ENCODE measurements at places on chromosomes 7 and 10.

GRCh38 chr10:11180228-11180627 is 162.6 kb downstream of the CELF2 start:
- DNase-seq: no peak

GRCh38 chr10:6348096-6348874 is 145.6 kb downstream of the PFKFB3 start:
- no peak for DNase-seq

DNA sequence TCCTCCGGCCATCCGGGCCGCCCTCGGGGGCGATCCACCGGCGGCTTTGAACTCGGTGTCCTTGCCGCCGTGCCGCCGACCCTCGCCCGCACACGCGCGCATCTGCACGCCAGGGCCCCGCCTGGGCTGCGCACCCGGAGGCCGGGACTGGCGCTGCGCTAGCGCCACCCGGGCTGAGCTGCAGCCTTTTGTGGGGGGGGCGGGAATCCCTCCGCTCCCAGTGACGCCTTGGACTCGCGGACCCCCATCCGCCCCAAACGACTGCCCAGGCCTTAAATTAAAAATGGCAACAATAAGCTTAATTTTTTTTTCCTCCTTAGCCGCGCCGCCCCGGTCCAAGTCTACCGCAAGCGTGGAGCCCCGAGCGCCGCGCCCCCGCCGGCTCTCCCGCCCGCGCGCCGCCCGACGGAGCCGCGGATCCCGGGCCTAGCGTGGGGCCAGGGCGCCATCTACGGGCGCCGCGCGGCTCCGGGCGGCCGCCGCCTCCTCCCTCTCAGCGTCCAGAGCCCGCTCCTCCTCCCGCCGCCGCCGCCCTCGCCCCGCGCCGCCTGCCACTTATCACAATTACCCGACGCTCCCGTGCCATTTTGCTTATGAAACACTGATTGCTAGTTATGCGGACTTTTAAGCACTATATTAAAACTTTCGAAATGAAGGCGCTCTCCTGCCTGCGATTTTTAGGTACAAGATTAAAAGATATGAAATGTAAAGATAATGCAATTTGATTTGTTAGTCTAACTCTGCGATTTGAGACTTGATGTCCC is 7.5 kb upstream of the EBF3 start:
- DNase-seq: peak; percentile 63

DNA sequence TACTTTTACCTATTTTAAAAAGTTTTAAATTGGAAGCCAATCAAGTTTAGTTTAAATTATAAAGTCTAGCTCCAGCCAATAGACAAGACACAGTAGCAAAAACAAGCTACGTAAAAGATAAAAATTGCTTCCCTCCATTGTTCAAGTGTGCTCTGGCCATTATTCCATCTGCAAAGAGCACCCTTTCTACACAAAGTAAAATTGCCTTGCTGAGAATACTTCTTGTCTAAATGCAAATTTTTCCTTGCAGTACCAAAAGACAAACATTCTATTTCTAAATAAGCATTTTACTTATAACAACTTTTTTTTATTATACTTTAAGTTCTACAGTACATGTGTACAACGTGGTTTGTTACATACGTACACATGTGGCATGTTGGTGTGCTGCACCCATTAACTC is 75.9 kb upstream of the ZNF746 start:
- DNase-seq: no peak

DNA sequence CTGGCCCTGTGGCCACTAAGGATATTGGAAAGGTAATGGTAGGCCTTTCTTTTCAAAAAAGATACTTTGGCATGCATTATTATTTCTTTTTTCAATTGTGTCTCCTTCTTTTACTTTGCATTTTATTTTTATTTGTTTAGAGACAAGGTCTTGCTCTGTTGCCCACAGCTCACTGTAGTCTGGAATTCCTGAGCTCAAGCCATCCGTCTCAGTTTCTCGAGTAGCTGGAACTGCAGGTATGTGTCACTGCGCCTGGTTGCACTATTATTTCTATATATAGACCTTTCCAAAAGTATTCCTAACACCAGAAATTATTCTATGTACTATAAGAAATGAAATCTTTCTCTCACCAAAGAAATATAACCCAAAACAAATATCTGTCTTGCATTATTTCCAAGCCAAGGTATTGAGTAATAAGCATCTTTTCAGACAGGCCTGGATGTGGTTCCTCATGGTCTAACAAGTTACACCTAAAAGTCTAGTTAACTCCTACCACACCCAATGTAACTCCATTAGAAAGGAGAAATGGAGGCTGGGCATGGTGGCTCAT is 500.8 kb upstream of the ANKRD30A start:
- DNase-seq: no peak

- DNase-seq: no peak
Measured at GRCh38 chr7:46710927-46711326, 789.9 kb upstream of the IGFBP3 start.

DNA sequence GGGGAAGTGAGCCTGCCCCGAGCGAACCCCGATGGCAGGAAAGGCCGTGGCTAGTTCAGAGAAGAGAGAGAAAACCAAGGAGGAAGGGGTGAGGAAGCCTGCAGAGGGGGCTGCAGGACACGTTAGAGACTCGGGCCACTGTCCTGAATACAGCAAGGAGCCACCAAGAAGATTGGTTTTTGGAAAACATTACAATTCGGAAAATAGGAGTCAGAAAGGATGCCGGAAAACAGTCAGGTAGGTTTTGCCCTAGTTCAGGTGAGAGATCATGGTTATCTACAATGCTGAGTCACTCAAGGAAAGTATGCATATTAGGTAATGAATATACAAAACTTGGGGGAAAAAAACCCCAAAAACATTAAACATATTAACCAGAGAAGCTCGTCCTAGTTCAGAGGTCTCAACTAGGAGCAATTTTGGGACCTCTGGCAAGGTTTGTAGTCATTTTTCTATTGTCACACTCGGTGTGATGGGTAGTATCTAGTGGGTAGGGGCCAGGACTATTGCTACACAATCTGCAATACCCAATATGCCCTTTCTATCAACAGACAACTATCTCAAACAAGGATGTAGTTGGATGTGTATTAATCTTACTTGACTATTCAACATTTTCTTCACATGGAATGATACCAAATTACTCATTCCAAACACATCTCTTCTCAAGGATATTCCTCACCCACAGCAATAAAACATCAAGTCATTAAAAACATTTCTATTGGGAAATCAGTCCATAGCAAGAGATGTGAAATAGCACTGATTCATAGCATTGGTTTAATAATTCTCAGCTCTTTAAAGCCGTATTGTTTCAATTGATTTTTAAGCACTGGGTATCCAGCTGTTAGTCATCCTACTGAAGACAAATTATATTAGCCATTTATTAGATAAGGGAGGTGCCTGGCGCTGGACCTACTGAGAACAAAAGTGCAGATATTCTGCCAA is 74.4 kb upstream of the RSU1 start:
- peak; percentile 27 for DNase-seq

DNA sequence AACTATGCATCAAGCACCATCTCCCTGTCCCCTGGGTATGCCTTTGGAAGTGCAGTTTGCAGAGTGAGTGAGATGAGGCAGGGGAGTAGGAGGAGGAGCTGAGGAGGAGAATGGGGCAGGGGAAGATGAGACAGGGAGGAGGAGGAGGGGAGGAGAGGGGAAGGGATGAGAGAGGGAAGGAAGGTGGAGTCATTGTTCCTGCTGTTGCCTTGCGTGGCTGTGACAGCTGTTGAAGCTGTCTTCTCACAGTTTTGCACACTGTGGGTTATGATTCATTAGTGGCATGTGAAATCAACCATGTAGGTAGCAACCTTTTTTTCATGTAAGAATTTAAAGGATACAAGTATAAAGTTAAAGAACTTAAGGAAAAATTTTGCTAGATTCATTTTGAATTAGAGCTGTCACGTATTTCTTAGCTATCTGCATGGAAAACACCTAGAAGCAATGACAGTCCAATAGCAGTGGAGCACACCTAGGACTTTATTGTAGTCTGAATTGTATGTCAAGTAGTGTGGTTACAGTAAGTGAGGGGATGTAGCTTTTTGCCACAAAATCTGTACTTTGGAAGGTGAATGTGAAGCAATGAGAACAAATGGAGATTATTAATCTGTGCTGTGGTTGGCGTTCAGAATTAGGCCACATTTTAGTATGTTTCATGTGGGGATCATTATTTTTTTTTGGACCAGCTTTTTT is 21.7 kb downstream of the CCM2 start:
- no peak for DNase-seq

GRCh38 chr10:133110133-133110532 is 22.4 kb downstream of the ADGRA1 start:
- DNase-seq: no peak

DNA sequence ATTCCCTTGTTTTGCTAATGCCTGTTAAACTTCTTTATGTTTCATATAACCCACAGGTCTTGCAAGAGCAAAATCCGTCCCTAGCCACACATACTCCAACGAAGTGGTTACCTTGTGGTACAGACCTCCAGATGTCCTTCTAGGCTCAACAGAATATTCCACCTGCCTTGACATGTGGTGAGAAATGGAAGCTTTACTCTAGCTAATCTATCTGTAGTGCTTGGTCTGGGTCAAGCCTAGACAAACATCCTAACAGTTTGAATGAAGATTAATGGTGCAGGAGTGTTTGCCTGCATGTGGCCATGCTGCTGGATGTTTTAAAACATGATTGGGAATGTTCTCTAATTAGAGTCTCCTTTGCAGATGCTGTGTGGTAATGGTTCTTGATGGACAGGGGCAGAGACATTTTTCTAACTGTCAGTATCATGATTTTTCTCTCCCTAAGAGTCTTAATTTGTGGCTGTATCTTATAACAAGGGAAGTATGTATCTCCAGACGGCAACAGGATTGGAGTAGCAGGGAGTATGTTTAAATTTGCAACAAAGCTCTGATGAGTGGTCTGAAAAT is 308.5 kb upstream of the FZD1 start:
- no peak for DNase-seq

GRCh38 chr10:86446987-86447386 is 74.6 kb downstream of the WAPL start:
- DNase-seq: no peak

GRCh38 chr10:18178854-18179483 is 38.7 kb downstream of the CACNB2 start:
- no peak for DNase-seq

GRCh38 chr7:96527133-96527827 is 182.4 kb downstream of the SEM1 start:
- no peak for DNase-seq

GRCh38 chr7:139931190-139931934 is 102.3 kb downstream of the TBXAS1 start:
- DNase-seq: no peak

DNA sequence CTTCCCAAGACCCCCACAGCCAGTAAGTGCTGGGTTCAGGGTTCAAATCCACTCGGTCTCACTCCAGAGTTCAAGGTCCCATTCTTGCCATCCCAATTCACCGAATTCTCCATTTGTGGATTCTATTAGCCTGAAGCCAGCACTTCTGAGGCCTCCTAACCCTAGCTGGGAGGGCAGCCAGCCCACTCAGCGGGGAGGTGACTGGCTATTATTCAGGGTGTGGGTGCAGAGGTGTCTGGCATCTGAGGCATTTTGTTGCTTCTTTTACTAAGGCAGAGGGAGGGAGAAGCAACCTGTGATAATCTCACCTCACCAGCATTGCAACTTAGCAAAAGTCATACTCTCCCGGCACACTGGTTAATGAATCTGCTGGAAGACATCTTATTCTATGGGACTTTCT is 8.7 kb upstream of the PTPRN2 start:
- DNase-seq: no peak

GRCh38 chr7:24572393-24572996 is 757 bp upstream of the PALS2 start:
- DNase-seq: peak; percentile 75

DNA sequence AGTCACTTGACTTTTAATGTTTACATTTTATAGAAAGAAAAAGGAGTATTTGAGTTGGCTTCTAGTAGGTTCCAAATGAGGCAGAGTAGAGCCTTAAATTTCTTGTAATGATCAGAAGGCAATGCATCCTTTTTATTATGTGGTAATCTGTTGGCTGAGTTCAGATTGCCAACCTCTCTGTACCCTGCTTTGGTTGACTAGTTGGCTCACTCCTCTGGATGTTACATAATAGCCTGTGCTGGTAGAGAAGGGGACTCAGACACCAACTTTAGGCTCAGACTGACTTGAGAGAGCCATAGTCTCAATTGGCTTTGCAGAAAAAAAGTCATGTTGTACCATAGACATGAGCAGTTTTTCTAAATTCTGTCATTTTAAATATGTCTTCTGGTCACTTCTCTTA is 46.8 kb upstream of the GLCCI1 start:
- no peak for DNase-seq

- no peak for DNase-seq
Measured at GRCh38 chr10:76197293-76197692, 765.9 kb downstream of the LRMDA start.

GRCh38 chr7:82017334-82017943 is 247.6 kb upstream of the HGF start:
- DNase-seq: peak; percentile 35

DNA sequence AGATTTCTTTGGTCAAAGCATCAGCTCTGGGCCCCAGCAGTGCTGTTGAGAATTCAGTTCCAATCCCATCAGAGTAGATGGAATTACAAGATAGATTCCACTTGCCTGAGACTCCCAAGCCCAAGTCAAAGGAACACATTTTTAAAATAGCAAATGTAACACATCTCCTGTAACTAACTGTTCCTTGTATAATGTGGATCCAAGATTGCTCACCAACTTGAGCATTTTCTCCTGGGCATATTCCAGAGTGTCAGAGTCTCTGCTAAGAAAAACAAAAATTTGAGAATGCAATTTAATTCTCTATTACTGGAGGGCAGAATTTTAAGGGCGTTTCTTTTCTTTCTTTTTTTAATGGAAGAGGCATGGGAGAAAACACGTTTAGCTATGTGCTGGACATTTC is 136.7 kb downstream of the NEBL start:
- DNase-seq: no peak

- no peak for DNase-seq
Measured at GRCh38 chr7:113197274-113197673, 78.9 kb upstream of the SMIM30 start.

- no peak for DNase-seq
Measured at GRCh38 chr10:22850541-22850940, 77.3 kb upstream of the ARMC3 start.

- DNase-seq: peak; percentile 85
Measured at GRCh38 chr10:62760401-62760800, 44.1 kb upstream of the ADO start.

DNA sequence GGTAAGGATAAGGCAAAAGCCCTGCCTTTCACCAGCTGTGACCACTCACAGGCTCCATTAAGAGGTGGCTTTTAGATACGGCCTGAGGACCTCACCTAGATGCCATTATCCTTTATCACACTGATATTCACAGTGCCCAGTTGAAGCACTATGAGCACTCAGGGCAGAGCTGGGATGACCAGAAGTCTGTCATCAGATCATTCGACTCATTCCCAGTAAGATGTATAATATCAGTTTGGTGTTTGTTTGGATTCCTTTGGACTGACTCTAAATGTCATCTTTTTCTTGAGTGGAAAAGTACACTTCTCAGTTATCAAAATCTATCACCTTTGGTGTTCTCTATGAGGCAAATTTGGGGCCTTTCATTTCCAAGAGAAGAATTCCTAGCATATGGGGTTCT is 18.7 kb downstream of the CCDC136 start:
- DNase-seq: no peak

DNA sequence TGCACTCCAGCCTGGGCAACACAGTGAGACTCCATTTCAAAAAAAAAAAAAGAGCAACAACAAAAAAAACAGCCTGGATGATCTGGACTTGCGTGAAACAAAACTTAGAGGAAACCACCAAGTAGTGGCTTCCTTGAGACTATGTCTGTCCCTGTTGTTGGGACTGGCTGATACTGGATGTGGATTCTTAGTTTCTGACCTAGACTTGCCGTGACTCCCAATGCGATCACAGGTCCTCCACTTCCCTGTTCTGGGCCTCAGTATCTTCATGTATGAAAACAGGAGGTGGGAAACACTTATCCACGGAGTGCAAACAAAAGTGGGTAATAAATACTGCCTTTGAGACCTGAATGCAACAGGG is 125.7 kb downstream of the PRPF18 start:
- no peak for DNase-seq

Data from kidney capillary endothelial cell (primary cell).